Activated CD8-positive, alpha-beta T cell treated with anti-CD3 and anti-CD28 coated beads, Interleukin-2, amount 10 ng/mL, durations not matched to agents 7 days and 5 days (primary cell): ENCODE measurements at places on chromosomes 13 and 19. TPM values are rescaled to one million over a fixed set of nuclear protein-coding genes. Genes with fewer than 3 reads are reported as not detected.

GRCh38 chr13:90156390-90156789 lies 1191.1 kb upstream of the MIR17HG start:
- H3K36me3 ChIP-seq: no peaks in the 10 kb centered on the region
- DNase-seq: no peak
- H3K4me1 ChIP-seq: no peaks in the 10 kb centered on the region
- H3K4me3 ChIP-seq: no peak overlapping the region
- no peaks in the 10 kb centered on the region for H3K27me3 ChIP-seq

GRCh38 chr13:29733147-29733611 lies 117.2 kb downstream of the UBL3 start:
- H3K36me3 ChIP-seq: no peaks in the 10 kb centered on the region
- peaks cover 42% of the 10 kb centered on the region for H3K27me3 ChIP-seq
- H3K27ac ChIP-seq: no peak overlapping the region
- H3K4me3 ChIP-seq: no peak overlapping the region
- peaks cover 9% of the 10 kb centered on the region for H3K4me1 ChIP-seq
- DNase-seq: no peak

PTPRH gene
- total RNA-seq: not detected

DNA sequence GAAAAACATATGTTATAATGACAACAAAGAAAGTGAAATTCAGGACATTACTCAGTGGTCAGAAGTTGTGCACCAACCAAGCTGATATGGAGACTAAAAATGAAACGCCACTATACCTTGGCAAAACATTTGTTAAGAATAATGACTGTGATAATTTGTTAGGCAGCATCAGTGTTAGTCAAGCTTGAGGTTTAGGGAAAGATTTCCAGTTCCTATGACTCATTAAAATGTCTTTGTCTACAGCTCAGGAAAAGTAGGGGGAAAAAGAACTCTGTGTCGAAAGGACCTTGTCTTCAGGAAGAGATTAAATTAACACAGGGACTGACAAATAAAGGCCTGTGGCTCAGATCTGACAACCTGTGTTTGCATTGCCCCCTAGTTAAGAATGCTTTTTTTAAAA lies 764.1 kb upstream of the SLITRK6 start:
- H3K4me3 ChIP-seq: no peak overlapping the region
- no peaks in the 10 kb centered on the region for H3K4me1 ChIP-seq

DNA sequence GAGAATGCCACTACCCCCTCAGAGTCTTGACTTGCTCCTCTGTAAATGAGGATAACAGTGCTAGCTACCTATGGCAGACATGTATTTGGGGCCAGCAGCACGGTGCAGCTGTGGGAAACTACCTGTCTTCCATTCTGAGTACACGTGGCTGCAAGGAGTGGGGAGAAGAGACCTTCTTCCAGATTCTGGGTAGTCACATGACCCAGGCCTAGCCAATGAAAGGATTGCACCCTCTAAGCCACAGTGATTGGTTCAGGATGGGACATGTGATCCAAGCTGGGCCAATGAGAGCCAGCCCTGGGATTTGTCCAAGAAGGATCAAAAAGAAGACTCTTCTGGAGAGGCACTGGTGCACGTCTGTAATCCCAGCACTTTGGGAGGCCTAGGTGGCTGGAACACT lies 5.5 kb downstream of the ZNRF4 start:
- no peaks in the 10 kb centered on the region for H3K4me1 ChIP-seq
- H3K4me3 ChIP-seq: no peak overlapping the region
- DNase-seq: no peak
- H3K27ac ChIP-seq: no peak overlapping the region

DNA sequence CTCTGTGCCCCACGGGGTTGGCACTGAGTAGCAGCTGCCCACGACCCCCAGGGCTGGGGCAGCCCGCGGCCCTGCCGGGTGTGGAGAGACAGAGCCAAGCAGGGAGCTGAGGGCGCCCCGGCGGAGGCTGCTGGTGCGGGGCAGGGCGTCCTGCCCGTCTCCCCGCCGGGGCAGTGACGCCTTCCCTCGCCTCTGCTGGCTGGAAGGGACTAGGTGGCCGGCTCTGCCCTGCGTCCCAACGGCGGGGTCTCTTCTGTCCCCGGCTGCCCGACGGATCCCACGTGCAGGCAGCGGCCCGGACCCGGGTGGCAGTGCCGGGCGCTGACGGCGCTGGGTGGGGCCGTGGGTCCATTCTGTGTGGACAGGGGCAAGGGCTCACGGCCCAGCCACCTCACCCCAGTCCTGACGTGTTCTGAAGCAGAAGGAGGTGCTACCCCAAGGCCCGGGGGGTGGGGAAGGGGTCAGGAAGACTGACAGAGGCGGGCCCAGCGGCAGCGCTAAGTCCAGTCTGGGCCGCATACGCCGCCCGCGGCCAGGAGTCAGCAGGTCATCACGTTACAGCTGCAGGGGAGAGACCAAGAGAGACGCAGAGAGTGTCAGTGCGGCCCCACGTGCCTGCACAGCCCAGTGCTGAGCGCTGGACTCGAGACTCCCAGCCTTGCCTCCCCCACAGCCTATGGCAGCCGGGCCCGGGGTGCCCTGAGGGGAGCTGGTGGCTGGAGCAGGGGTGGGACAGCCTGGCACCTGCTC lies 15.1 kb upstream of the PLPP2 start:
- no peak overlapping the region for H3K4me3 ChIP-seq
- peaks cover 15% of the 10 kb centered on the region for H3K36me3 ChIP-seq
- H3K27me3 ChIP-seq: no peaks in the 10 kb centered on the region
- DNase-seq: no peak
- H3K4me1 ChIP-seq: no peaks in the 10 kb centered on the region
- no peak overlapping the region for H3K27ac ChIP-seq

DNA sequence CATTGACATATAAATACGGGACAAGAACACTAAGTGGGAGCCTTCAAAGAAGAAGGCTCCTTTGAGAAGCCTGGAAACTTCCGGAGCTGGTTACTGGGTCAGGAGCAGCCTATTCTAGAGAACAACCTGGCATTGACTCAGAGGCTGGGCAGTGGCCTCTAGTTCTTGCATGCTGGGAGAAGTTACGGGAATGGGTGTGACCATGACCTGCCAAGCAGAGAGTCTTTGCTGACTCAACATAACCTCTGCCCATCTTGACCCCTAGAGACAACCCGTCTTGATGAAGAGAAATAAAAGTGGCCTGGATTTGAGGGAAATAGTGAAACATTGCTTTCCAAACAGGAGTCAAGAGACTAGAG lies 21.0 kb downstream of the STARD13 start:
- H3K36me3 ChIP-seq: no peaks in the 10 kb centered on the region
- DNase-seq: no peak
- no peak overlapping the region for H3K27ac ChIP-seq
- no peak overlapping the region for H3K4me3 ChIP-seq
- no peaks in the 10 kb centered on the region for H3K4me1 ChIP-seq
- H3K27me3 ChIP-seq: peaks cover 5% of the 10 kb centered on the region

ZNF154 gene
- total RNA-seq: 3.0 TPM

CSNK1G2 gene
- 103 TPM for total RNA-seq
